ENCODE measurements at places on chromosomes 12 and 14.

- DNase-seq, result no peak
Measured at GRCh38 chr12:80272387-80272915, 171.6 kb upstream of the PTPRQ start.

- no peak for DNase-seq
Measured at GRCh38 chr14:72738161-72738611, 155.7 kb downstream of the DPF3 start.

GRCh38 chr14:96054661-96055060 lies 15.5 kb downstream of the C14orf132 start:
- DNase-seq, result no peak

DNA sequence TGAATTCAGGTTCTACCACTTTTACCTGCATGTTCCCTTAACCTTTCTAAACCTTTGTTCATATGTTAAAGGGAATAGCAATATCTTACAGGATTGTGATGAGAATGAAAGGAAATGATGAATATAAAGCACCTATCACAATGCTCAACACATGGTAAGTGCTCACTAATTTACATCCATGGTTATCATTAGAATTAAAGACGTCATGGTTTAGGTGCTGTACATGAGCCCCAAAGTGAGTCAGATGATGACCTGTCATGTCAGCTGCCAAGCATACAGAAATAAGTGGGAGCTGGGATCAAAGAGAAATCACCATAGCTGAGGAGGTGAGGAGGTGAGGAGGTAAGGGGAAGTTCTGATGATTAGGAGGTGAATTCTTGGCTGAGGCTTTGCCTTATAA lies 135.9 kb upstream of the ATP2B1 start:
- no peak for DNase-seq

GRCh38 chr14:52314595-52315354 lies 663 bp downstream of the PTGER2 start:
- no peak for DNase-seq

GRCh38 chr12:11920231-11920630 lies 150.5 kb upstream of the BCL2L14 start:
- no peak for DNase-seq

DNA sequence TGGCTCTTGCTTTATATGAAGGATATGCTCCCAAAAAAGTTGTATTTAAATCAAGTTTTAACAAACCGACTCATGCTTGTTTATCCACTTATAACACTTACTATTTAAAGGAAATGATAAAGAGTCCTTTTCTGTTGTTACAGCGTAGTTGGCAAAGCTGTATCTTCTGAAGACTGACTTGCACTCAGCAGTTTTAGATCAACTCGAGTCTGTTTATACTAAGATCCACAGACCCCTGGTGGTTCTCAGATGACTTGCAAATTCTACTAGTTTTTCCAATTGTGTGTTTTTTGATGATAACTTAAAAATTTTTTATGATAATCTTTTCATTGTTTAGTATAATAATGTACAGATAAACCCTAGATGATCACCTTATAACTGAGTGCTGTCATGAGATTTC lies 475.8 kb downstream of the RGS6 start:
- no peak for DNase-seq

DNA sequence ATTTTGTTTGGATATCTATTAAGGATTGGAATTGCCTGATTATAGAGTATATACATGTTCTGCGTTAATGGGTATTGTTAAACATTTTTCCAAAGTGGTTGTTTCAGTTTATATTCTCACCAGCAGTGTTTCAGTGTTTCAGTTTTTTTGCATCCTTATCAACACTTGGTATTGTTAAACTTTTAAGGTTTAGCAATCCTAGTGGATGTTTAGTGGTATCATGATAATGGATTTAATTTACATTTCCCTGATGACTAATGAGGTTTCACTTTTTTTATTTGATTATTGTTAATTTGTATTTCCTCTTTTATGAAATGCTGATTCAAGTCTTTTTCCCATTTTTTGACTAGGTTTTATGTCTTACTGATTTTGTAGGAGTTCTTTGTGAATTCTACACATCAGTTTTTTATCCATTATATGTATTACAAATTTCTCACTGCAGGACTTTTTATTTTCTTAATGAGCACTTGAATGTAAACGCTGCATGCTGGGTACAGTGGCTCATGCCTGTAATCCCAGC lies 23.7 kb downstream of the YLPM1 start:
- DNase-seq, result no peak

DNA sequence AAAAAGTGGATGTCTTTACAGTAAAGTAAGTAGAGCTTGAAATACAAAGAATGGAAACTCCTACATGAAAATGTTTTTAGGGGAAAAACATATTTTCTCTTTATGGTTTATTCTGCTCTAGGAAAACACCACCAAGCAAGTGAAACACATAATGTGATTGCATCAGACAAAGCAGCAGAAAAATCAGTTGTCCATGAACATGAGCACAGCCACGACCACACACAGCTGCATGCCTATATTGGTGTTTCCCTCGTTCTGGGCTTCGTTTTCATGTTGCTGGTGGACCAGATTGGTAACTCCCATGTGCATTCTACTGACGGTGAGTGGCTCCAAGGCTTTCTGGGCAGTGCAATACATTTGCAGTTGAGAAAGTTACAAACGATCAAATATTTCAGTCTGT lies 42.6 kb upstream of the PLEKHD1 start:
- peak; percentile 86 for DNase-seq

GRCh38 chr14:97731800-97732199 lies 934.6 kb downstream of the VRK1 start:
- DNase-seq, result no peak

DNA sequence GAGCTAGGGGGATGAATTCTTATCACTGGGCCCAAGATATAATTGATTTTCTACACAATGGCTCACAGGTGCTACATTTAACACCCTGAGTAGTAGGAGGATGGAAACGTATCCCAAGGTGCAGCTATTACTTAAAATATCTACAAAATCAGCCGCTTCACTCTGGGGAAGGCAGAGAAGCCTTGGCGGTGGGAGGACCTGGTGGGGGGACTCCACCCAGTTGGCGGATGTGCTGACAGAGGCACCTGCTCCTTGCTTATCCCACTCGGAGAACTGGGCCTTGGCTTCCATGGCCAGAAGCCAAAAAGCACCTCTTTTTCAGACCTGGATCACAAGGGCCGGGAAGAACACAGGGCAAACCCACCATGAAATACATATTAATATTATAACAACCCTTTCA lies 106.3 kb downstream of the OTX2 start:
- DNase-seq, result no peak

- DNase-seq, result no peak
Measured at GRCh38 chr12:75116646-75117198, 92.9 kb downstream of the KCNC2 start.

DNA sequence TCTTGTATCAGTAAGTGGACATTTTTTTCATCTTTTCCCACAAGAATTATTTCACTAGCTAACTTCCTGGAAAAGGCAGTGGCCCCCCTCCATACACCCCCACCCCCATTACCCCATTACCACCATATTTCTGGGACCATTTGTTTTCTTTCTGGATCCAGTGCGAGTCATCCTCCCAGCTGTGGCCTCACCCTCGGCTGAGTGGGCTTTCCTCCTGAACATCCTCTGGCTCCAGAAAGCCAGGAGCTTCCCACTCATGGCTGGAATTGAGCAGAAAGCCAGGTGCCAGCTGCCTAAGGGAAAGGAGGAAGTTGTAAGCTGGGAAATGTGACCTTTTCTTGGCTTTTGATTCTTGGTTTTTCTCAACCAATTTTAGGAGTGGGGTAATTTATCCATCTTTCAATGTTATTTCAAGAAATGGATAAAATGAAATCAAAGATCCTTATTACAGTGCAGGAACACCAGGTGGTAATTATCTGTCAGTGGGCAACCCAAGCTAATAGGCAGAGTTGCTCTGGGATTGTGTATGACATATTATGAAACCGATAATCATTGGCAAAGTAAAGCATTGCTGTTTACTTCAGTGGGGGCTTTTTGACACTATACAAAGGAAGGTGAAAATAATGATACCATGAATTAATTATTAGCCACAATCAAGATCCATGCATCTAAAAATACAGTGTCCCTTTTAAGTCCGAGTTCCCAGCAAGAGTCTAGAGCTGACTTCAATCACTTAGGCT lies 124.6 kb downstream of the KICS2 start:
- no peak for DNase-seq

GRCh38 chr12:44972746-44973421 lies 78.0 kb downstream of the DBX2 start:
- peak; percentile 75 for DNase-seq

- DNase-seq, result peak; percentile 48
Measured at GRCh38 chr12:15534322-15534721, 212.0 kb downstream of the PTPRO start.

DNA sequence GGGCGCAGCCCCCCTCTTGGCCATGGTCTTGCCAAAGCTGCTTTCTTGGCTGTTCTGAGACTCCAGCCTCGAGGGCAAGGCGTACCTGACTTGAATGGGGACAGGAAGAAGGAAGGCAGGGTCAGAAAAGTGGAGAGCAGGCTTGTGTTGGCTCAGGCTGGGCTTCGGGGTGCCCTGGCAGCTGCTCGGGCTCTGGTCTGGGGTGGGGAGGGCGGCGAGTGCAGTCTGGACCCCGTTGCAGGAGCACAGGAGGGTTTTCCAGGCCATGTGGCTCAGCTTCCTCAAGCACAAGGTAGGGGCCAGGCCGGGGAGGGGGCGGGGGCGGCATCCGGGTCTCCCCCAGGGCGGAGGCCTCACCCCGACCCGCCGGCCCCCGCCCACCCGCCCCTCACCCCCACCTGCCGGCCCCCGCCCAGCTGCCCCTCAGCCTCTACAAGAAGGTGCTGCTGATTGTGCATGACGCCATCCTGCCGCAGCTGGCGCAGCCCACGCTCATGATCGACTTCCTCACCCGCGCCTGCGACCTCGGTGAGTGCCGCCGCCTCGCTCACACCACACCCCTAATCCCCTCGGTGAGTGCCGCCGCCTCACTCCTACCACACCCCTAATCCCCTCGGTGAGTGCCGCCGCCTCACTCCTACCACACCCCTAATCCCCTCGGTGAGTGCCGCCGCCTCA lies 4.2 kb downstream of the NOC4L start:
- no peak for DNase-seq

DNA sequence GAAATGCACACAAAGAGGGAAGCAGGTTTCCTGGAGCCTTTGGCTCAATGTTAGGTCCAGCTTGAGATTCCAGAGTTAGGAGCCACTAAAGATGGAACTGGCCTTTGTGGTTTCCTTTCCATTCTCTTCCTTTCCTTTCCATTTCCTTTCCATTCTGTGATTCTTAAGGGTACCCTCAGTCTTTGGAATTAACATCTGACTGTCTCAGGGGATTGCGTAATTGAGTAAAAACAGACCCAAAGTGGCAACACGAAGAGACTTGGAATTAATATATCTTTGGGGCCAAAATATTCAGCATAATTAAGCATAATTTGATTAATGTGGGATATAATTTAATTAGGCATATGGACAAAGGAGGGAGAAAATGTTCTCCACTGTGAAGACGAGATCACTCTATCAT lies 205.6 kb downstream of the CRADD start:
- DNase-seq, result no peak

GRCh38 chr14:74634964-74635363 lies 22.9 kb upstream of the LTBP2 start:
- no peak for DNase-seq

GRCh38 chr12:52032446-52032803 lies 18.8 kb upstream of the NR4A1 start:
- DNase-seq, result no peak

DNA sequence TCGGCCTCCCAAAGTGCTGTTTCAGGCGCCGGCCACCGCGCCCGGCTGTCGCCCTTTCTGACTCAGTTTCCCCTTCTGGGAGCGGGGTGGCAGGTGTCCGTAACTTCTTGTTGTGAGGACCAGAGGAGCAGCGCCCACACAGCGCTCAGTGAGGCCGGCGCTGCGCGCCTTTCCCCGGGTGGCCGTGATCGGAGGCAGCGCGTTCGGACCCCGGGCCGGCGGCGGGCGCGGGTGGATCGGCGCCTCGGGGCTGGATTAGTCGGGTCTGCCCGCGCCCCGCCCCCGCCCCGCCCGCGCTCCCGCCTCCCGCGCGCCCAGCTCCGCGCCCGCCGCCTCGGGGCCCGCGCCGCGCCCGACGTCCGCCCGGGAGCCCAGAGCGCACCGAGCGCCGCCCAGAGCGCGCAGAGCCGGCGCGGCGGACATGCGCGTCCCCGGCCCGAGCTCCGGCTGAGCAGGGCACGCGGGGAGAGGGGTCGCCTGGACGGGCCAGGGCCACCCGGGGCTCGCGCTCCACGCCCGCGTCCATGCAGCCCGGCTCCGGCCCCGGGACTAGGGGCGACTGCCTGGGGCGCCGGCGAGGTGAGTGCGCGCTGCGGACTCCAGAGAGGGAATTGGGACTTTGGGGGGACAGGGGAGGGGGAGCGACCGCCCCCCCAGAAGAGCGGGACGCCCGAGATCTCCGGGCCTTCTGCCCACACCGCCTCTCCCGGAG lies 50.6 kb downstream of the LRCOL1 start:
- DNase-seq, result no peak

DNA sequence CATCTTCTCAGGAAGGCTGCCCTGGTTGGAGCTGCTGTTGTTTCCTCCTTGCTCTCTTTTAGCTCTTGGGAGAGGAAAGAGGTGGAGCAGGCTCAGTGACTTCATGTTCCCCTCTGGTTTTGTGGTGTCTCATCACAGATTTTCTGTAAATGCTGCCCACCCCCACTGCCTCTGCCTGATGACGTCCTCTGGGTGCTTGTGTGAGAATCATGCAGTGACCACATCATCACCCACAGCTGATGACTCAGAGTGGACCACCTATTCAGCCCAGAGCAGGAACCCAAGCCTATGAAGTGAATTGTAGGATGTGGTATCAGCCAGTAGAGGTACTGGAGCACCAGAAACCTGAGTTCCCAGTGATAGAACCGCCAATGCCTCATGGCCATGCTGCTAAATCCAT lies at the start of gene GZMB:
TSS of gene GZMB (minus strand) at position 33 of the 400 bp plus-strand sequence. CDS start at position 3, 30 bp downstream.
- DNase-seq, result no peak

- no peak for DNase-seq
Measured at GRCh38 chr12:30732954-30733637, 21.7 kb downstream of the CAPRIN2 start.

- DNase-seq, result no peak
Measured at GRCh38 chr14:57962325-57963035, 96.6 kb upstream of the SLC35F4 start.

GRCh38 chr14:103899833-103900232 lies 28.4 kb upstream of the TDRD9 start:
- DNase-seq, result no peak

DNA sequence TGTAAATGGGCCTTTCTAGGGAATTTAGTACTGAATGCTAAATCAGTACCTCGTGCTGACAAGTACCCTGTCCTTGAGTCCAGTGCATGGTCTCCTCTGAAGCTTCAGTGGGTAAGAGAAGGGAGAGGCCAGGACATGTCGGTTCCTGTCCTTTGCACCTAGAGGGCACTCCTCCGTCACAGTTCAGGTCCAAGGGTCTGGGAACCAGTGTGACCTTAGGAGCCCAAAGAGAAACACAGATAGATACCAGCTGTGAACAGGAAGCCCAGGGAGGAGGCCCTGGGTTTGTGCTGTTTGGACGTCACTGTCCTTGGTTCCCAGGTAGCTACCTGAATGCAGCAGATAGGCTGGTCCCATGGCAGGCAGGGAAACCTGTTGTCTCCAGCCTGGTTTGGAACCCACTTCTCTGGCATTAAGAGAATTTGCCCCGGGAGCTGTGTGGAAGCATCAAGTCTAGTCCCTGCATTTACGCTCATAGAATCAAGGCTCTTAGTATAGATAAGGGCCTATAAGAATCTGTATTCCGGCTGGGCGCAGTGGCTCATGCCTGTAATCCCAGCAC lies 3.9 kb upstream of the FGF23 start:
- DNase-seq, result peak; percentile 54

Data from Karpas-422 (cell line).